ENCODE measurements at places on chromosomes 6 and 20.

GRCh38 chr6:170048615-170049256 is 242.1 kb downstream of the DLL1 start:
- no peak for DNase-seq

GRCh38 chr6:169849396-169849795 is 98.0 kb downstream of the ERMARD start:
- no peak for DNase-seq

DNA sequence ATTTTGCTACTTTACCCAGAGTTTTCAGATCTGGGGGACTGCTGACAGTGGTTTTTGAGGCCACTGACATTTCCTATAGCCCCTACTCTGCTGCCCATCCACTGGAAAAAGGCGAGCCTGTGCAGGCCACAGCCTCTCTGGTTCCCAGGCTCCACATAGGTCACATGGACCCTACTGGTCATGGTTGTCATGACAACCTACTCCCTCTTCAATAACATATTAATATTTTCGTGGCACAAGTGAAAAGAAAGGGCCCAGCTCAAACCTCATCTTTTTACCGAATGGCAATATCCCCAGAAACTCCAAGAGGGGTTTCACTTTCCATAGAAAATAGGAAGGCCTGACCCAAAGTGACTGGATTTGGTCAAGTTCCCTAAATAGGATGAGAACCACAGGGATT is 11.0 kb upstream of the FOXO3 start:
- no peak for DNase-seq

DNA sequence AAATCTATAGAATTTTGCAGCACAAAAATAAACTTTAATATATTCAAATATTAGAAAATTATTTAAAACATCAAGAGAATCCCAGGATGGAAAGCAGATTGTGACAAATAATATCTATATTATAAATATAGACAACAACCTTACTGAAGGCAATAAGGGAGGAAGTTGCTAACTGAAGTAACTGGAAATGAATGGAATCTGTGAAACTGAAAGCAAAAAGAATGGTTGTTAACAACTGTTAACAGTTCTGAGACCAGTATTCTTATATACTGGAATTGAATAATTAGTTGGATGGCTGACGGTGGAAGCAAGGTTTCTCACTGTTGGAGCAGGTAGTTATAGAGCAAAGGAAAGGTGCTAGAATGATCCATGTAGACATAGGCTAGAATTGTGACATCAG is 220.4 kb downstream of the PLCB1 start:
- DNase-seq, result no peak

DNA sequence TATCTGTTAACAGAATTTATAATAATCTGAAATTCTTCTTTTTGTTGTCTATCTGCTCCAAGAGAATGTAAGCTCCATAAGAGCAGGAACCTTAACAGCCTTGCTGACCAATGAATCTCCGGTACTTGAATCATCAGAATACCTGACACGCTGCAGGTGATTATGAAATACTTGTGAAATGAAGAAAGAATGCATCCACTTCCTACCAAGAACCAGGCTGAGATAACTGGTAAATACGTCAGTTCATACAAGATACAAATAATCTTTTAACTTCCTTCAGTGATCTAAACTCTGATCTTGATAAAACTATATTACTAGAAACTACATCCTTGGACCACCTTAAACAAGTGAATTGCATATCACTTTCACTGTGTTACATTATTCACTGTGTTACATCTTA is 116.2 kb downstream of the MAP3K5 start:
- DNase-seq, result no peak

- no peak for DNase-seq
Measured at GRCh38 chr6:118791499-118791898, 102.5 kb upstream of the ASF1A start.

DNA sequence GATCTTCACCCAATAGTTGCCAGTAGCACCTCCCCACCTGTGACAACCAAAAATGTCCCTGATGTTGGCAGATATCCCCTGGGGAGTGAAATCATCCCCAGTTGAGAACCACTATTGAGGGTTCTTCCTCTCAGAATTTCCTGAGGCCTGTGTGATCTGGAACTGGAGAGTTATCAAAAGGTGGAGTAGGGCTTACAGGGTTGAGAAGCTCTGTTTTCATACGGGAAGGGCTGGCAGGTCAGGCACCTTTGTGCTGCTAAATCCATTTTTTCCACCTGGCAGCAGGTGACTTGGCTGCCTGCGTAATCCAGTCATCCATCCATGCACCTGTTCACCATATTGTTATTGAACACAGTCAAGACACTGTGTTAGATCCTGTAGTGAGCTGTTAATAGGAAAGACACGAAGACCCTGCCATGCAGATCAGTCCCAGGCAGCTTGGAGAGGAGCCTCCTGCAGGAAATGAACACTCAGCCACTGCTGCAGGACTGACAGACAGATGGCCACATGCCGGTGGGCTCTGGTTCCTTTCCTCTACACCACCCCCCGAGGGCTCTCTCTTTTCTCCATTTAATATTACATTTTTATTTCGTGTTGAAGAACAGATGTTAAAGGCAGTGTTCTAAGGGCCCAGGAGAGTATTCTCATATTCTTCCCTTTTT is 5.4 kb downstream of the DUSP22 start:
- no peak for DNase-seq

- no peak for DNase-seq
Measured at GRCh38 chr20:50142812-50143211, 10.7 kb downstream of the PEDS1 start.

All from stimulated activated CD8-positive, alpha-beta memory T cell treated with anti-CD3 and anti-CD28 coated beads, Interleukin-15, amount 100 ng/mL, for 4 hours (primary cell).